Endodermal cell (in vitro differentiated cells): ENCODE measurements at places on chromosomes 16 and 17. TPM values are rescaled to one million over a fixed set of nuclear protein-coding genes. Genes with fewer than 3 reads are reported as not detected.

- DNase-seq, result peak; percentile 96
Measured at GRCh38 chr17:77419547-77420094, 278.9 kb downstream of the SEC14L1 start.

DNA sequence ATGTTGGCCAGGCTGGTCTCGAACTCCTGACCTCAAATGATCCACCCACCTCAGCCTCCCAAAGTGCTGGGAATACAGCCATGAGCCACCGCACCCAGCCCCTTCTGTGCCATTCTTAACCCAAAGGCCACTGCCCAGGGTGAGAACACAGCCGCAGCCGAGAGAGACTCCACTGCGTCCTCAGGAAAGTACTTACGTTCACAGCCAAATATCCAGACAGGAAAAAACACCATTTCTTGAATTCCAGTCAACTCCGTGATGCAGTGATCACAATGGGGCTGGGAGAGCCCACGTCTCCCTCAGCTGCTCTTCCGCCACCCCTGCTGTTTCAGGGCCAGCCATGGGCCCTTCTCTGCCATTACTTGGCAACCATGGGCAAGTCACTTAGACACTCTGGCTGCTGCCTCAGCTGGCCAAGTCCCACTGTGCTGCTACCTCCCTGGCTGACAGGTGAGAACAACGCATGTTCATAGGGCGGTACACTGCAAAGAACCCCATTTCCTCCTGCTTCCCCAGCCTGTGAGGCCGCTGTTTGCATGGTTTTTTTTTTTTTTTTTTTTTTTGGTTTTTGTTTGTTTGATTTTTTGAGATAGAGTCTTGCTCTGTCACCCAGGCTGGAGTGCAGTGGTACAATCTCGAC is 4.3 kb downstream of the CDIP1 start:
- no peak for DNase-seq

- no peak for DNase-seq
Measured at GRCh38 chr17:41762841-41763240, 23.7 kb downstream of the JUP start.

GRCh38 chr17:74779948-74780400 is 3.8 kb upstream of the NAT9 start:
- no peak for DNase-seq

DNA sequence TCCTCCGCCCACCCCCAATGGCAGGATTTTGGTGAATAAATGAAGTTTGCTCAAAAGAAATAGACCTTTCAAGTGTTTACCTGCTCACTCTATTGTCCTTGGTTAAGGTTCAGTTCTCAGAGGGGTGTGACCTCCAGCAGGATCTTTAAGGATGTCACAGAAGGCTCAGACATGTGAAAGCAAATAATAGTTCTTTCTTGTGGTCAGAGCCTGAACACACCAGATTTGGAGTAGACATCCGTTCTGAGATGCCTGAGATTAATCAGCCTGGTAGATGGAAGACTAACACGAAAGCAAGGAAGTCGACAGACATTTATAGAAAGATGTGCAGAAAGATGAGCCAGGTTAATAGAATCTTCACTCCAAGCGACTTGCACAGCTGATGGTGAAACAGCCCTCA is 557.9 kb upstream of the CDH11 start:
- DNase-seq, result no peak

GRCh38 chr17:65254166-65254565 is 117.0 kb downstream of the RGS9 start:
- DNase-seq, result peak; percentile 65

DNA sequence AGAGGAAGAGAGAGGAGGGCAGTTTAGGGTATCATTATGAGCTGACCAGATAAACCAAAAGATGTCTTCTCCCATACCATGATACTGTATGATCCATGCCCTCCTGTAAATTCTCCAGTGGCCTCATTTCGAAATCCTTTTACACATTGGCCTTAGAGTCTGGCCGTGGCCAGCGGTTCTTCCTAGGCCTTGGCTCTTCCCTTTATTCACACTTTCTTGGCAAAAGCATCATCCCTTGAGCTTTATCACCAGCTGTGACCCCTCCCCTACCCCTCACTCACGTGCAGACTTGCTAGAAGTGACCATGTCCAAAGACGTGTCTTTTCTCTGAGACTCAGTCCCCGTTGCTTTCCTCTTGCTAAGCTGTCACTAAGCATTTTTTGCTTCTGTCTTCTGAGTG is 22.8 kb downstream of the KATNIP start:
- DNase-seq, result no peak

GRCh38 chr17:49564638-49565037 is 11.0 kb upstream of the NXPH3 start:
- DNase-seq, result no peak

DNA sequence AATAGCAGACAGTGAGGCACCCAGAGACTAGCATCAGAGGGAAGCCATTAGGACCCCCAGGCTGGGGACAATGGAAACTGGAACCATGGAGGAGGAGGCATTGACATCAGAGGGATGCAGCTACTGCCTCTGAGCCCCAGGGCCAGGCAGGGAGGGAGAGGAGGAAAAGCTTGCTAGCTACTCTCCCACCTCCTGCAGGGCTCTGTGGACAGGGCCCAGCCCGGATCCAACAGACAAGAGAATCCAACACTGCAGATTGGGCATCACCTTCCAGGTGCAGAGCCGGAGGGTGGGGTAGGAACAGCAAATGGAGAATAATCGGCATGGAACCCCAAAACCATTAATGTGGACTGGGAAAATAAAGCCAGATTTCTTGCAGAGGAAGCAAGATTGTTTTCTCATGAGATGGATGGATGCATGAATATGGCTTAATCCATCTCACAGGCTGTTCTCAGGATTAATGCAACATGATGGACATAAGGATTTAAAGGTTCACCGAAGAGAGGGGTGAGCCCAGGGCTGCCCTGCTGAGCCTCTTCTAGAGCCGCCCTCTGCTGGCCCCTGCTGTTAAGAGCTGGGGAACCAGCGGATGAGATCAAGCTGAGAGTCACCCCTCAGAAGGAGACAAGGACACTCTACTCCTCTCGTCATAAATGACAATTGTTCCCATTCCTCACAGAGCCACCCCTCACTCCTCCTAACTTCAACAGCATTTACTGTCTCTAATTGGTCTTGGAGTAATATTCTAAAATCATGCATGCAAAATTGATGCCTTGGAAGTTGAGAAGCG is 48.8 kb downstream of the DNAH3 start:
- peak; percentile 65 for DNase-seq

DNA sequence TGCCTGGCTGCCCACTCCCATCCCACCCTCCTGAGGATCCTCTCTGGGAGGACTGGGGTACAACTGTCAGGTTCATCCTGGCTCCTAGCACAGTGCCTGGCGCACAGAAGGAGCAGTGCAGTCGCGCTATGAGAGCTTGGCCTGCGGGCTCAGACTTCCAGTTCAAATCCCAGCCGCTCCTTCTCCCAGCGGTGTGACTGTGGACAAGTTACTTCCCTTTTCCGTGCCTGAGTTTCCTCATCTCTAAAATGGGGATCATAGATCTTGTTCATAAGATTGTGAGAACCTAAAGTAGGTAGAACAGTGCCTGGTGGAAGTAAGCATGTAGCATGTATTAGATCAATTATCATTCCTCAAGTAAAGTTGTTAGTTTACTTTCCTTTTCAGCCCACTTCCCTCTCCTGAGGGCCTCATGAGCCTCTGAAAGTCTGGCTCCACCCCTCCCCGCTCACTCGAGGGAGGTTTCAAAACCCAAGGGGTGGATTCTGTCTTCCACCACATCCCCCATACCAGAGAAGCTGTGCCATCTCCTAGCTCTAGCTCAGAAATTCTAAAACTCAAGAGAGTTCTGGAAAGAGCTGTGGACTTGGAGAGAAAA is 19.9 kb upstream of the COL1A1 start:
- peak; percentile 51 for DNase-seq

GRCh38 chr17:65535777-65536572 is 25.5 kb downstream of the AXIN2 start:
- DNase-seq, result no peak

- peak; percentile 66 for DNase-seq
Measured at GRCh38 chr17:56679115-56679776, 85.7 kb downstream of the NOG start.

DNA sequence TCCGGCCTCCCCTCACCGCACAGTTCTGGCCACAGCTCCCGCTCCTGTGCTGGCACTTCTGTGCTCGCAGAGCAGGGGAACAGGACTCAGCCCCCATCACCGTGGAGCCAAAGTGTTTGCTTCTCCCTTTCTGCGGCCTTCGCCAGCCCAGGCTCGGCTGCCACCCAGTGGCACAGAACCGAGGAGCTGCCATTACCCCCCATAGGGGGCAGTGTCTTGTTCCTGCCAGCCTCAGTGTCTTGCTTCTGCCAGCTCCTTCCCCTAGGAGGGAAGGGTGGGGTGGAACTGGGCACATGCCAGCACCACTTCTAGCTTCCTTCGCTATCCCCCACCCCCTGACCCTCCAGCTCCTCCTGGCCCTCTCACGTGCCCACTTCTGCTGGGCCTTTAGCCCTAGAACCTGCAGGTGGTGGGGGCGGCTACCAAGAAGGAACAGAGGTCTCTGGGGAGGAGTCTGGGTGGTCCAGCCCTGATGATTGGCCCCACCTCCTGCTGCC is 645 bp upstream of the ELMO3 start:
- DNase-seq, result peak; percentile 84

GRCh38 chr16:89476379-89476778 is 14.0 kb downstream of the ANKRD11 start:
- no peak for DNase-seq

- DNase-seq, result no peak
Measured at GRCh38 chr17:81987161-81987770, 9.8 kb downstream of the ASPSCR1 start.

DNA sequence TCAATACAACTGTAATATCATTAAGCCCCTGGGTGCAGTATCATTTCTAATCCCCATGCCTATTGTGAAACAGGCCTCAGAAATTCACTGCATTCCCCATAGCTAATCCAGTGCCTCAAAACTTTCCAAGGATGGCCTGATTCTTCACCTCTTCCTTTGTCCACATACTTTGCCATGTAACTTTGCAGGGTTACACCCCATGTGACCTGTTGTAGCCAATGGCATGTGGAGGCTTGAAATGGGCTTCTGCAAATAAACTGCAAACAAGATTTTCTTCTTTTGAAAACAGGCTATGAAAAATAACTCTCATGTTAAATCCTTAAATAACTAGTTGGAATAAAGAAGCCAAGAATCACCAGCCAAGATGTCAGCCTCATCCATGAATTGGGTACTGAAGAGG is 35.9 kb downstream of the ABCA10 start:
- DNase-seq, result no peak

- DNase-seq, result no peak
Measured at GRCh38 chr17:82914375-82914774, 74.6 kb upstream of the ZNF750 start.

DNA sequence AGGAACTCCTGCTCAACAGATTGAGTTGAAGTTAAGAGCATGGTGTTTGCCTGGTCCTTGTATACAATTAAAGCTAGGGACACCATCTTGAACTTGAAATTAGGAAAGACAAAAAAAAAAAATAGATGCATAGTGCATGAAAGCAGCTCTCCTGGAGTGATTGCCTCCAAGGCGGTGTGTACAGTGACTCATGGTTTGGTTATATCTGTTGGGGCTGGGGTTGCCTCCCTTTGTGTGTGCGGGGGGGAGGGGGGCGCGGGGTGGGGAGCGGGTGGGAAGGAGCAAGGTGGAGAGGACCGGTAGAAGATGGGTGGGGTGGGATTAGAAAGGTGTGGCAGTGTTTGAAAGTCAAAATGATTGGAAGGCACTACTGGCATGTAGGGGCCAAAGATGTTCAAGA is 3.4 kb downstream of the TMED6 start:
- DNase-seq, result no peak

DNA sequence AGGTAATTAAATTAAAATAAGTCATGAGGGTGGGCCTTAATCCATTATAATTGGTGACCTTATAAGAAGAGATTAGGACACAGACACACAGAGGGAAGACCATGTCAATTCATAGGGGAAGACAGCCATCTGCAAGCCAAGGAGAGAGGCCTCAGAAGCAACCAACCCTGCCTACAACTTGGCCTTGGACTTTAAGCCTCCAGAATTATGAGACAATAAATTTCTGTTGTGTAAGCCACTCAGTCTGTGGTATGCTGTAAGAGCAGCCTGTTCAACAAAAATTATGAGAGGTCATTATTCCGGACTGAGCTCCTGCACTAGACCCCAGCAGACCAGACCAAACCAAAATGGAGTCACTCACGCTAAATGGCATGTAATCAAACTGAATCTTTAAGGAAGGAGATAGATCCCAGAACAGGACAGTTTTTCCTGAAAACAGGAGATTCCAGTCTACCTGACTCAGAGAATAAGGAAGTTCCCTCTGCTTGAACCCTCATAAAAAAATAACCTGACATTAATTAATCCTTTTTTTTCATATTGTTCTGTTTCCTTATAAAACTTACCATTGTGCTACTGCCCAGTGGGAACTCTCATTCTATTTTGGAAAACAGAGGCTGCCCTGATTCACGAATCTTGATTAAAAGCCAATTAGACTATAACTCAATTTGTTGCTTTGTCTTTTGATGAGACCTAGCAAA is 74.3 kb downstream of the DNAH3 start:
- DNase-seq, result no peak

- no peak for DNase-seq
Measured at GRCh38 chr17:70369391-70369790, 200.1 kb downstream of the KCNJ2 start.

- DNase-seq, result no peak
Measured at GRCh38 chr17:32256701-32257019, 9.0 kb upstream of the RHBDL3 start.

DNA sequence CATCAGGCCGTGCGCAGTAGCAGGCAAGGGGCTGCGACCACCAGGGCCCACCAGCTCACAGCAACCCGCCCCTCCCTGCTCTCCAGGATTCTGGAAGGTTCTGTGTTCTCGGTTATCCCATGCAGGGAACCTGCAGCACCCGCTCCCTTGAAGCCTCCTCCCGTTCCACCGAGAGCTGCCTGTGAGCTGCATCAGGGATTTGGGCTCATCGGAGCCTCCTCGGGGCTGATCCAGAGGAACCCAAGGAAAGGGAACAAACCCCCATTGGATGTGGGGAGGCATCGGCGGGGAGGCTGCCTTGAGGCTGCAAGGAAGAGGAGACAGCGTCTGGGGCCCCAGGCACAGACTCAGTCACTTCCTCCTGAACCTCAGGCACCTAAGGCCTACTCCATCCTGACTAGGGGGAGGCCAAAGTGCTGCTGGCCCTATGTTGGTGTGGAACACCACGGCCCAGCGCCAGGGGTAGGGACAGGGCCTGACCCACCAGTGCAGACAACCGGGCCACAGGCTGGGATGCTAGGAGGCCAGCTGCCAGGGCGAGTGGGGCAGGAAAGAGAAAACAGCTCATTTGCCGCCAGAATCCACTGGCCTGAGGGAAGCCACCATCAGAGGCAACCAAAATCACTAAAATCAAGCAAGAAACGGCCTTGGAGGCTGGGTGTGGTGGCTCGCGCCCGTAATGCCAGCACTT is 14.4 kb upstream of the LGALS3BP start:
- peak; percentile 52 for DNase-seq

WNT3 gene
- total RNA-seq, result 14.1 to 19.9 TPM (median 18.7 TPM) in 3 replicates

PPP1R9B gene
- total RNA-seq, result 23.6 to 34.6 TPM (median 32.6 TPM) in 3 replicates

KRT9 gene
- not detected in 2 replicates for total RNA-seq

EMP2 gene
- total RNA-seq, result 10.9 to 26.1 TPM (median 20.7 TPM) in 3 replicates

C16orf92 gene
- total RNA-seq, result not detected in 2 replicates

CTRL gene
- 0.66 and 1.2 TPM in 2 replicates for total RNA-seq

TRPV2 gene
- total RNA-seq, result 1.1 and 1.3 TPM in 2 replicates

KRT33A gene
- total RNA-seq, result not detected in 2 replicates

WFIKKN2 gene
- 0.27 to 0.29 TPM (median 0.28 TPM) in 3 replicates for total RNA-seq
